Heart right ventricle (tissue), 16 donors: ENCODE measurements at places on chromosomes 4 and X. TPM values are rescaled to one million over a fixed set of nuclear protein-coding genes. Genes with fewer than 3 reads are reported as not detected.

DNA sequence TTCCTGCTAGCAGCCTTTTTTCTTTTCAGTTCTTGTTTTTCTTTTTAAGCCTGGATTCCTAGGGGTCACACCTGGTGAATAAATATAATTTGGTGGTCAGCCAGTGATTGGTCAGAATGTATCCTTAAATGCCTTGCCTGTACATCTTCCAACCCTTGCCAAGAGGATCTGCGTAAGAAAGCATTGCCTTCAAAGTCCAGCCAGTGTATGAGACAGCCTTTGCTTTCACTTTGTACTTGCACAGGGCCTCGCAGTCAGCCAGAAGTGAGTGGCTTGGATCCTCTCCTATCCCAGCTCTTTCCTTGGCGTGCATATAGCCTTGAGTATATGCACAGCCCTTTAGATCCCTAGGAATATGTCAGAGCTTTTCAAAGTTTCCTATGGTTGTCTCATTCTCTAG is 22.2 kb downstream of the KANTR start:
- DNase-seq, result no peak

GRCh38 chr4:2182994-2183393 is 58.9 kb downstream of the HAUS3 start:
- no peak for DNase-seq

GRCh38 chr4:170666909-170667308 is 577.2 kb upstream of the AADAT start:
- DNase-seq, result no peak

GRCh38 chr4:185120631-185120946 is 22.5 kb upstream of the SLC25A4 start:
- DNase-seq, result no peak

GRCh38 chrX:103716962-103717361 is 6.3 kb downstream of the TMEM31 start:
- no peak for DNase-seq

DNA sequence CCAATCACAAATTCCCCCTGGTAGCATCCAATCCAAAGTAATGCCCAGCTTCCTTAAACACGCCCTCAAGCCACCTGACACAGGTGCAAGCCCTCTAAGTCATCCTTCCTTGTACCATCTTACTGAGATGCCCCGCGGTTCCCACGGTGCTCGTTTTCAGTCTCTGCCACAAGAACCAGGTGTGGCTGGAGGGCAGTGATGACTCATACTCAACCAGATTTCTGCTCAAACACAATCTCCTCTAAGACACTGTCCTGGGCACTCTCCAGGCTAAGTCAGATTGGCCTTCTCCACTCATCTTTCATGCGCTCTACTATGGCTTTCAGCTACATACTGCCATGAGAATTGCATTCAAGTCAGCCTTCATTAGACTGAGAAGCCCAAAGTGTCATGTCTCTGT is 3.5 kb downstream of the SH3KBP1 start:
- no peak for DNase-seq

GRCh38 chr4:166498546-166498945 is 625.5 kb downstream of the TLL1 start:
- no peak for DNase-seq

DNA sequence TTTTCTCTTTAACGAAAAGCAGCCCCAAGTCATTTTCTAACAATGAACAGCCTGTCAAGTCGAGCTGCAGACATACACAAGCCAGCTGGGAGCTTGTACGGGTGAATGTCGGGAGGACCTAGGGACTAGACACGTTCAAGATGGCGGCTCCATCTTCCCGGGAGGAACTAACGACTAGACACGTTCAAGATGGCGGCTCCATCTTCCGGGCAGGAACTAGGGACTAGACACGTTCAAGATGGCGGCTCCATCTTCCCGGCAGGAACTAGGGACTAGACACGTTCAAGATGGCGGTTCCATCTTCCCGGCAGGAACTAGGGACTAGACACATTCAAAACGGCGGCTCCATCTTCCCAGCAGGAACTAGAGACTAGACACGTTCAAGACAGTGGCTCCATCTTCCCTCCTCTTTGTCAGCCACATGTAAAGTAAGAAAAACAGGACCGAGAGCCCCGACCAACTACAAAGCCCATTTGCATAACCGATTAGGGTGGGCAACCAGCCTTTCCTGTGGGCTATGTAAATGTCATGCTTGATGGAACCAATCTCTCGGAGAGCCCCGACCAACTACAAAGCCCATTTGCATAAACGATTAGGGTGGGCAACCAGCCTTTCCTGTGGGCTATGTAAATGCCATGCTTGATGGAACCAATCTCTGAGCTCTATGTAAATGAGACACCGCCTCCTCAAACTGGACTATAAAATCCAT is 175.5 kb downstream of the DHRSX start:
- DNase-seq, result peak; percentile 47

MAMLD1 gene
- 2.7 TPM for polyA plus RNA-seq

PQBP1 gene
- polyA plus RNA-seq, result 127 TPM

GALNTL6 gene
- polyA plus RNA-seq, result 0.23 TPM

SPANXB1 gene
- not detected for polyA plus RNA-seq
